ENCODE measurements at places on chromosomes 1 and 21.

GRCh38 chr1:76224752-76225151, 150.2 kb downstream of the ST6GALNAC3 start:
- DNase-seq: no peak

DNA sequence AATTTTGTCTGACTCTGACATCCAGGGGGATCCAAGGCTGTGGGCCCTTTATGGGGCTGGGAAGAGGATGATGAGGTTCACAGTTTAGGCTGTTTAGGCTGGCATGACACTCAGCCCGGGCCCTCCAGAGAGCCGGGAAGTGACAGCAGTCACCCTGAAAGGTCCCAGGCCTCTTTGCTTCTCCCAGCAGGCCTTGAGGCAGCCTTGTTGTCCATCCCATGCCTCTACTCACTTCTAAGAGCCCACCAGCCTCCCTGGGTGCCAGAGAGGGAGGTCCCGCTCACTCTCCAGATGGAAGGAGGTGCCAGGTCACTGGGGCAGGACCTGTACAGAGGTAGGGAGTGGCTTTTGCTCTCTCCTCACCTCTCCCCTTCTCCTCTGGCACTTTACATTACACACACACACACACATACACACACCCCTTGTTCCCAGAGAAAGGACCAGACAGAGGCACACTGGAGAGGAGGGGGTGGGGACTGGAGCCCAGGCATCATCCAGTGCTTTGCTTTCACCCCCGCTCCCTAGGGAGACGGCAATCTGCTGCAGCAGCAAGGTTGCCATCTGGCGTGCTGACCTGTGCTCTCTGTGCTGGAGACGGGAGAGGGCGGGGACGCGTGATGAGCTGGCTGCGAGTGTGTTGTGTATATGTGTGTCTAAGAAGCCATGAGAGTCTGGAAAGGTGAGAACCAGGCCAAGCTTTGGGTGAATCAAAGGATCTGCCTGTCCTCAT, 4.6 kb downstream of the KLHDC8A start:
- DNase-seq: no peak

- no peak for DNase-seq
These were observed 36.6 kb downstream of the TNFSF18 start for GRCh38 chr1:173014160-173014559.

GRCh38 chr1:178970184-178970583, 55.5 kb upstream of the FAM20B start:
- no peak for DNase-seq

GRCh38 chr1:50109647-50110075, 941 bp downstream of the ELAVL4 start:
- DNase-seq: no peak

DNA sequence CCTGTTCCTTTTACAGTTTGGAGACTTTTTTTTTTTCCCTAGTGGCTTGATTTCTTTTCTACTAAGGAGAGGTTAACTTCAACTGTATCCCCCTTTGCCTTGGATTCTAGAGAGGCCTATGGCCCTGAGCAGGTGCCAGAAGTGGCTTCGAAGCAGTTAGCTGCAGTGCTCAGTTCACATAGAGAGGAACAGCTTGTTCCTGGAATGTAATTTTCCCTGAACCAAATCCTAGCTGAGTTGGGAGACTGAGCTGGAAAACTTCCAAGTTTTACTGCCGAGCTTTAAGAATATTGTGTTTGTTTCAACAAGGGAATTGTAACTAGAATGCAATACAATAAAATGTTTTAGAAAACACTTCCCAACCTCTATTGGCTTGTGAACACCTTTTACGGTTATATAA, 17.5 kb downstream of the RD3 start:
- DNase-seq: no peak
